ENCODE measurements at places on chromosomes 3 and 15. TPM values are rescaled to one million over a fixed set of nuclear protein-coding genes. Genes with fewer than 3 reads are reported as not detected.

Gene CLDN18
- total RNA-seq = not detected

Gene LOXL1
- total RNA-seq = 2.4 TPM

Gene ATP13A4
- 1.7 TPM for total RNA-seq

Gene IGSF10
- total RNA-seq = not detected

Gene CERS3
- 0.24 TPM for total RNA-seq

Gene GOLGA8Q
- total RNA-seq = 0.76 TPM

Gene FAM3D
- not detected for total RNA-seq

Gene GASK1A
- total RNA-seq = 0.08 TPM

Gene ANKRD34C
- not detected for total RNA-seq

Gene C3orf33
- total RNA-seq = 2.5 TPM

Gene DUOXA2
- not detected for total RNA-seq

Gene SLC9C1
- total RNA-seq = not detected

Gene ALG1L2
- total RNA-seq = 0.56 TPM

Gene EHHADH
- total RNA-seq = 5.4 TPM

Gene PRR20G
- total RNA-seq = not detected

Gene CHRD
- total RNA-seq = not detected

Gene ZNF660
- 0.94 TPM for total RNA-seq

Gene TLR9
- total RNA-seq = 0.85 TPM

Data from activated naive CD8-positive, alpha-beta T cell treated with anti-CD3 and anti-CD28 coated beads for 36 hours (primary cell).